ENCODE measurements at places on chromosomes 6 and 20.

DNA sequence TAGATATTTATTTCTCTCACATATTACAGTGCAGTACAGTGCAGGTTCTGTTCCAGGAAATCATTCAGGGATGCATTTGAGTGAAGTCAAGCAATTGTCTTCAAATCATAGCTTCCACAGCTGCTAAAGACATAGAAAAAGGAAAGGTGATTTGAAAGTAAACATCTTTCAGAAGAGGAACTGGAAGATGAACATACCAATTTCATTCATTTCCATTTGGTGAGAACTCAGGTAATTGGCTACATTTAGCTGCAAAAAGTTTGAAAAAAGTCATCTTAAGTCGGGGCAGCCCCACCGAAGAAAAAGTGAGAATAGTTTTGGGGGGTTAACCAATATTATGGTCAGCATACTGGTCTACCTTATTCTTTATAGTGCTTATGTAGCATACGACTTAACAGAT lies 61.4 kb upstream of the IL20RA start:
- no peak overlapping the region for H3K27ac ChIP-seq
- no peaks in the 10 kb centered on the region for H3K4me1 ChIP-seq
- H3K4me3 ChIP-seq = no peak overlapping the region

DNA sequence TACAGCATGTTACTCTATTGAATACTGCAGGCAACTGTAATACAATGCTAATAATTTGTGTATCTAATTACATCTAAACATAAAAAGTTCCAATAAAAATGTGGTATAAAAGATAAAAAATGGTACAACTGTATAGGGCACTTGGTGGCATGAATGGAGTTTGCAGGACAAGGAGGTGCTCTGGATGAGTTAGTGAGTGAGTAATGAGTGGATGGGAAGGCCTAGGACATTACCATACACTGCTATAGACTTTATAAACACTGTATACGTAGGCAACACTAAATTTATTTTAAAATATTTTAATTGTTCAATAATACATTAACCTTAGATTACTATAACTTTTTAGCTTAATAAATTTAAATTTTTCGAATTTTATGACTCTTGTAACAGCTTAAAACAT lies 579.6 kb upstream of the MAN1A1 start:
- H3K27me3 ChIP-seq = no peaks in the 10 kb centered on the region
- no peaks in the 10 kb centered on the region for H3K4me1 ChIP-seq
- no peaks in the 10 kb centered on the region for H3K36me3 ChIP-seq
- H3K27ac ChIP-seq = no peak overlapping the region
- no peak overlapping the region for H3K4me3 ChIP-seq

DNA sequence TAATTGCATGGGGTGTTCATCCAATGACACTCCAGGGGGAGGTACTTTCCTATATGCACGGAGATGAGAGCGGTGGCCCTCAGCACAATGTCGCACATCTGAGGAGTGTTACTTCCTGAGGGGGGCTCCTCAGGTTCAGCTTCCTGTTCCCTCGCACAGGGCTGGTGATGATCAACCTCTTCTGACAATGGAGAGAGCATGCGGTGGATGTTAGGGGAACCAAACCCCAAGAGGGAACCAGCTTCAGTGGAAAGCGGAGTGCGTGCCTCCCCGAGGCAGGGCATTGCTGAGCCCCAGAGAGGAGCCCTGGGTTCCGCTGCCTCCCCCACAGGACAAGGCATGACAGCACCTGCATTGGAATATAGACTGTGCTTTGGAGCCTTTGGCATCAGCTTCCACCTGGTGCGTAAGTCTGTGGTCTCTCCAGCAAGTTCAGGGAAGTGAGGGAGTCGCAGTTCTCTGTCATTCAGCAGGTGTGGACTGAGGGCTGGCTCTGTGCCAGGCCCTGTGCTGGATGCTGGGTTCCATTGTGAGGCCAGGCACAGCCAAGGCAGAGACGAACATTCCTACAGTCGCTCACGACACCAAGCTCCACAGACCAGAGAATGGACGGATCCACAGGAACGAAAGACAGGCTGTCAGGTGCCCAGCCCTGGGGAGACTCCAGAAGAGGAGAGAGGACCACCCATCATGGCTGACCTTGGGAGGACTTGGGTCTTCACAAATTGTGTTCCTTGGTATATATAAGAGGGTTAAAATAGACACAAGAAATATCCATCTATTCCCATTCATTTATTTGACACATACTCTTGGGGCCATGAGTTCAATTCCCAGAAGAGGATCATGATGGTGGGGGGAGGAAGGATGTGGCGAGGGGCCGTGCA lies 3.9 kb upstream of the ZNF831 start:
- H3K27me3 ChIP-seq = no peaks in the 10 kb centered on the region
- no peak for DNase-seq
- H3K4me3 ChIP-seq = no peak overlapping the region

- no peak for DNase-seq
- H3K4me1 ChIP-seq = no peaks in the 10 kb centered on the region
- H3K4me3 ChIP-seq = no peak overlapping the region
- H3K27me3 ChIP-seq = no peaks in the 10 kb centered on the region
- no peaks in the 10 kb centered on the region for H3K36me3 ChIP-seq
- no peak overlapping the region for H3K27ac ChIP-seq
Observed at GRCh38 chr6:79898076-79898475, 49.3 kb downstream of the ELOVL4 start.

GRCh38 chr6:118350881-118351430 lies 197.1 kb upstream of the PLN start:
- H3K27me3 ChIP-seq = no peaks in the 10 kb centered on the region
- no peaks in the 10 kb centered on the region for H3K36me3 ChIP-seq
- H3K27ac ChIP-seq = no peak overlapping the region
- DNase-seq = no peak

DNA sequence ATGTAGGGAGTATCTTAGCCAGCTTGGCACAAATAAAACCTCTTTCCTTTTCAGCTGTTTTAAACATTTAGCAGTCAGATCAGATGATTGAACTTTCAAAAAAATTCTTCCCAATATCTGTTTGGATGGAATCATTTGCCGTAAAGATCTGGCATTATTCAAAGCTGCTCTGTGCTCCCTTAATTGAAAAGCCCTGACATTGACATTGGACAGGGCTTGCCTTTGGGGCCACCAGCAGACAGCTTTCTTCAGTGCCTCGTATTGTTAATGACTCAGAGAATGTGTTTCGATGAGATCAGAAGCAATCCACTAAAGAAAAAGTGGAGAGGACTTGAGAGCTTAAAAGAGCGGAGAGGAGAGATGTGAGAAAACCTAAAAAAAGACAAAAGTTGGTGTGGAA lies 343.5 kb downstream of the NRN1 start:
- no peak overlapping the region for H3K27ac ChIP-seq
- H3K27me3 ChIP-seq = no peaks in the 10 kb centered on the region
- H3K36me3 ChIP-seq = no peaks in the 10 kb centered on the region
- H3K4me3 ChIP-seq = no peak overlapping the region
- no peaks in the 10 kb centered on the region for H3K4me1 ChIP-seq

GRCh38 chr6:3489027-3489757 lies 32.3 kb upstream of the SLC22A23 start:
- H3K4me1 ChIP-seq = no peaks in the 10 kb centered on the region
- H3K27me3 ChIP-seq = no peaks in the 10 kb centered on the region
- H3K36me3 ChIP-seq = no peaks in the 10 kb centered on the region
- no peak overlapping the region for H3K27ac ChIP-seq

GRCh38 chr20:891058-891705 lies 25.0 kb downstream of the ANGPT4 start:
- no peak overlapping the region for H3K27ac ChIP-seq
- DNase-seq = peak; percentile 84
- H3K36me3 ChIP-seq = no peaks in the 10 kb centered on the region
- no peaks in the 10 kb centered on the region for H3K27me3 ChIP-seq
- no peaks in the 10 kb centered on the region for H3K4me1 ChIP-seq

- H3K27me3 ChIP-seq = no peaks in the 10 kb centered on the region
- no peaks in the 10 kb centered on the region for H3K36me3 ChIP-seq
- no peak overlapping the region for H3K27ac ChIP-seq
Observed at GRCh38 chr6:168535711-168536110, 94.7 kb downstream of the SMOC2 start.

GRCh38 chr6:25703005-25703404 lies 51.0 kb downstream of the SCGN start:
- no peaks in the 10 kb centered on the region for H3K4me1 ChIP-seq
- DNase-seq = no peak
- H3K36me3 ChIP-seq = no peaks in the 10 kb centered on the region
- no peak overlapping the region for H3K27ac ChIP-seq

DNA sequence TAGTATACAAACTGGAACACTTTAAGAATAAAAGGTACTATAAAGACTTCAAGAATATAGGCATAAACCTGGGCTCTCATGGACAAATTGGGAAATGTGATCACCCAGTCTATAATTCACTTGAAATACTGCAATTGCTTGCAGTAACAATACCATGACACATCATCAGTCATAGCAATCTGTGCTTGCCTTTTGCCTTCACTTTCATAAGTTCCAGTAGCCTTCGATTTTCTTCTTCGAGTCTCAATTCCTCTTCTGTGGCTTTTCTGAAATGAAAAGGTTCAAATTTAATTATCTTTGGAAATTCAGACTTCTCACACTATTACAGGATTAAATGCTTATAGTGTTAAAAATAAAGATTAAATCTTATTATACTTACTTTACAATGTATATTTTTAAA lies 96.3 kb upstream of the ZBTB24 start:
- H3K27me3 ChIP-seq = no peaks in the 10 kb centered on the region
- peaks cover 6% of the 10 kb centered on the region for H3K36me3 ChIP-seq
- no peak overlapping the region for H3K27ac ChIP-seq
- H3K4me3 ChIP-seq = no peak overlapping the region

DNA sequence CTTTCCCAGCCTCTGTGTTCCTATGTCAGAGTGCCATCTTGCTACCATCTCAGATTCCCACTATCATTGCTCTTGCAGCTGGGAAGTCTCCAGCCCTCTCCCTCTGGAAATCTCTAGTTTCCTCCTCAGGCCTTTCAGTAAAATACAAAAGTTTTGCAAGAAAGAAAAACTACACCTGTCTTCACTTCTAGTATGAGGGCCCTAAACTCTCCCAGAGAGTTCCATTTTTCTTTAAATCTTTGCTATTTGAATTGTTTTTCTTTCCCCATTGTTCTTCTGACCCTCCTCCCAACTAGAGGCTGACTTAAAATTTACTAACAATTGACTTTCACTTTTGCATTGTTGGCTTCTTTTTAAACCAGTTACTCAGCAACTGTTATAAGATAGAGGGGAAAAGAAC lies 62.8 kb downstream of the LY86 start:
- no peaks in the 10 kb centered on the region for H3K36me3 ChIP-seq
- no peak overlapping the region for H3K4me3 ChIP-seq

DNA sequence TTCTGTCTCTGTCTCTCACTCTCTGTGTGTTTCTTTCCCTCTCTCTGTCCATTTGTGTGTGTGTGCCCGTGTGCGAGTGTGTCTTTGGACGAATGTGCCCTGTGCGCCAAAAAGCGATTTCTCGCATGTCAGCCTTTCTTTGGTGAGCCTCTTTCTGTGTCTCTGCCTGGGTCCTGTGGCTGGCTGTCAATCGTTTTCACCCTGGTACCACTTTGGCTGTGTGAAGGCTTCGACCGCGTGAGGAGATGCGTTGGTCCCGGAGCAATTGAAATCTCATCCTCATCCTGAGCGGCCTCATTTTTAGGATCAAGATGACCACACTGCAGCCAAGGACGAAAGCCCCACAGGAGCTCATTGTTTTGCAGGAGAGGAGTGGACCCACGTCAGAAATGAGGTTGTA lies 288.9 kb upstream of the ZNF337 start:
- no peak for DNase-seq
- H3K27ac ChIP-seq = no peak overlapping the region
- no peaks in the 10 kb centered on the region for H3K27me3 ChIP-seq
- H3K36me3 ChIP-seq = no peaks in the 10 kb centered on the region
- H3K4me1 ChIP-seq = no peaks in the 10 kb centered on the region

GRCh38 chr6:42140032-42140431 lies 2.4 kb downstream of the C6orf132 start:
- peaks cover 2% of the 10 kb centered on the region for H3K4me1 ChIP-seq
- DNase-seq = no peak
- H3K36me3 ChIP-seq = no peaks in the 10 kb centered on the region

DNA sequence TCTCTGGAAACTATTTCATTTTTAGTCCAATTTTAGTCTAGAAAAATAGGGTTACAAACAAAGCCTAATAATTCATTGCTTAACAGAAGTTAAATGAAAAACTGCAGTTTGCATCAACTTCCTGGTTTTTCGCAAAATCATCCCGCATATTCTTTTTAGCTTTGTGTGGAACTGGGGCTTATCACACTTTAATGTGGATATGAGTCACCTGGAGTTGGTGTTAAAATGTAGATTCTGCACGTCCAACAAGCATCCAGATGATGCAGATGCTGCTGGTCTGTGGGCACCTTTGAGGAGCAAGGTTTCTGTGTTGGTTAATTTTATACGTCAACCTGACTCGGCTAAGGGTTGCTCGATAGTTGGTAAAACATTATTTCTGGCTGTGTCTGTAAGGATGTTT lies 126.1 kb downstream of the PLCB4 start:
- H3K36me3 ChIP-seq = no peaks in the 10 kb centered on the region
- no peak overlapping the region for H3K4me3 ChIP-seq
- H3K4me1 ChIP-seq = no peaks in the 10 kb centered on the region
- no peaks in the 10 kb centered on the region for H3K27me3 ChIP-seq
- no peak for DNase-seq

DNA sequence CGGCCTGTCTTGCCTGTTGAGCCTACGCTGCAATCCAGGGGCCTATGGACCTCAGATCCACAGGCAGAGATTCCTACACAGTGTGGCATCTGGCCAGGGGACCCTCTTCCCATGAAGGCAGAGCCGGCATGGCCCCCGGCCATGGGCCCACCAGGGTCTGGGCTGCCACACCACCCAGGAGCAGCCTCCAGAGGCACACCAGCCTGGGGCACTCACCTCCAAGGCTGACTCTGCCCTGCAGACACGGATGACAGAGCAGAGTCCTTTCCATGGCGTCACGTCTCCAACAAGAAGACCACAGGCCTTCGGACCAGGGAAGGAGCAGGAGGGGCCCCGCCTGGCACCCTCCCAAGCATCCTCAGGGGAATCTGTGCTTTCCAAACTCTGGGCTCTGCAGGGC lies 3.5 kb upstream of the HRH3 start:
- no peaks in the 10 kb centered on the region for H3K36me3 ChIP-seq
- peaks cover 13% of the 10 kb centered on the region for H3K27me3 ChIP-seq
- no peak for DNase-seq
- H3K4me3 ChIP-seq = no peak overlapping the region
- H3K27ac ChIP-seq = no peak overlapping the region

- H3K36me3 ChIP-seq = no peaks in the 10 kb centered on the region
- no peak overlapping the region for H3K27ac ChIP-seq
- H3K4me1 ChIP-seq = peaks cover 51% of the 10 kb centered on the region
- no peak for DNase-seq
- no peak overlapping the region for H3K4me3 ChIP-seq
Observed at GRCh38 chr6:139857143-139857542, 482.7 kb upstream of the CITED2 start.

GRCh38 chr6:146292506-146292905 lies 251.1 kb upstream of the RAB32 start:
- no peaks in the 10 kb centered on the region for H3K36me3 ChIP-seq
- no peak for DNase-seq
- H3K4me1 ChIP-seq = no peaks in the 10 kb centered on the region
- H3K27me3 ChIP-seq = no peaks in the 10 kb centered on the region
- H3K27ac ChIP-seq = no peak overlapping the region
